ENCODE measurements at places on chromosomes 7 and 10.

DNA sequence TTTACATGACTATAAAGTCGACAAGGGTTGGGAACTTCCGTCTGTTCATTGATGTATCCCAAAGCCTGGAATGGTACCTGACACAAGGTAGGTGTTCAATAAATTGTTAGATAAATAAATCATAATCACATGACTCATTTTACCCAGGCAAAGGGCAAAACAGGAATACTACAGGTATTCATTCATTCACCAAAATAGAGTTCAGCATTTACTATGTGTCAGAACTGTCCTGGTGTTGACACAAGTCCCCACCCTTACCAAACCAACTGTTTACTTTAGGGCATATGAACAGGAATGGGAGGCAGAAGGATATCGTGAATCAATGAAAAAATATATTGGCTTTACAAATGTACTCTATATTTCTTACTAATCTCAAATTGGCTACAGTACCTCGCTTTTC, 666 bp upstream of the YAE1 start:
- no peak for DNase-seq

DNA sequence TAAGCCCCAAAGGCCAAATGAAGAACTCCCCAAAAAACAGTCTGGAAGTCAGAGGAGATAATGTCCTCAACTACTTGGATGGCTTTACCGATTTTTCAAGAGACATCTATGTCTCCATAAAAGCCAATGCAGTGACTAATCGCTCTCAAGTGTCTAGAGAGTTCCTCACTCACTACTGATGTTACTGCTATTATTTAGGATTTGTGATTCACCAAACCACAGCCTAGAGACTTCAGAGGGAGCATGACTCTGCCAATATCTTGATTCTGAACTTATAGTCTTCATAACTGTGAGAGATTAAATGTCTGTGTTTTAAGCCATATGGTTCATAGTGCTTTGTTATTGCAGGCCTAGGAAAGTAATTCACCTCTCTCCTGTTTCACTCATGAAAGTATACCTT, 160.2 kb downstream of the IPMK start:
- DNase-seq: no peak

DNA sequence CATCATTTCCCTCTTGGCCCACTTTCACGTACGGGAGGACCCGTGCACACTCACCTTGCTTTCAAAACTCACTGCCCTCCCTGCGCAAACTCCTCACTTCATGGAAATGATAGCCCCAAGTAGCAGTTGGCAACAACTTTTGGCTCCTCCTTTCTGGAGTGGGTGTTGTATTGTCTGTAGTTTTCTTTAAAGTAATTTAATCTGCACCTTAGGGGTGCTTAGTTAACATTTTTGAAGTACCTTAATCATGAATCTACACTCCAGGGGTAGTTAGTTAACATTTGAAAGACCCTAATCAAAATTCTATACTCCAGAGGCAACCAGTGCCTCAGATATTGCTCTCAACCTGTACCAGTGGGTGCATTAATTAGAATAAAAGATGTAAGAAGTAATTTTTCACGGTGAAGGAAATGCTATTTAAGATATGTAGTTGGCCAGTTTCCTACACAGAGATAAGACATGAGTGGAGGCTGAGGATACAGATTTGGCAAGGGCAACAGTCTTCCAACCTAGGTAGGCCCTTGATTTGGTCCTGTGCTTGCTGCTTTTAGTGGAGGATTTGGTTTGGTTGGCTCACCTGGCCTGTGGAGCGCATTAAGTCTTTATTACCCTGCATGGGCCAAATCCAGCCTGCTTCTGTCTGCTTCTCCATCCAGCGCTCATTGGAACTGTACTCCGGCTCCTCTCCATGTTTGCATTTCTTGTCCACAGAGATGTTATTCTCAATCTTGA, 93.0 kb downstream of the EXOC4 start:
- no peak for DNase-seq

DNA sequence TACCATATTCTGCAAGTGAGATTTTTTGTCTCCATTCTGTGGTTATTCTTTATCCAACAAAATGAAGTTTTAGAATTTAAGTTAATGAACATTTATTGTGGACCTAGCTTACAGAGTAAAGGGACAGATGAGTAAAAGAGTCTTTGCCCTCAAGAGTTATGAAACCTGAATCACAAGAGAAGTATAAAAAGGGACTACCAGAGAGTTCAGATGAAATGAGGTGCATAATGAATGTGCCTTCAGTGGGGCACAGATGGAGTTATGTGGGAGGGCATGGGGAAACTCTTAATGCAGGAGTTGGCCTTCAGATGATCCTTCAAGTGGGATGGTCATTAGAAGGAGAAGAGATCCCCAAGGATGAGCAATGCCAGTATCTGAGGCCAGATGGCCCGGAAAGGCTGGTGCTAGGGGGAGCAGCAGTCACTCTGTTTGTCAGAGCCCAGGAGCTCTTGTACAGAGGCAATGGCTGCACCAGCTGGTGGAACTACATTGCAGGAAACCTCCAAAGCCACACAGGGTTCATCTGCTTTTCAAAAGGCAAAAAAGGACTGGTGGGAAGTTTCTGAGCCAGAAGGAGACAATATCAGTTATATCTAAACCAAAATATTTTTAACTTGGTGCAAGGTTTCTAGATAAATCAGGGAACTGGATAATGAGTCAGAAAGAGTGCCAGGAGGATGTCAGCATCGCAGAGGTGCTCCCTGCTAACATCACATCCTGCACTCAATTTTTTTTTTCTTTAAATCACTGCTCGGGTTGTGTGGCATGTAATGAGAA, 162.0 kb downstream of the KLF6 start:
- no peak for DNase-seq
